ENCODE measurements at places on chromosomes 1 and 21.
A peak's percentile ranks its signal among the peaks of the same experiment; 100 is the strongest.

- no peak for DNase-seq
Observed at GRCh38 chr1:245465666-245466065, 310.9 kb downstream of the KIF26B start.

DNA sequence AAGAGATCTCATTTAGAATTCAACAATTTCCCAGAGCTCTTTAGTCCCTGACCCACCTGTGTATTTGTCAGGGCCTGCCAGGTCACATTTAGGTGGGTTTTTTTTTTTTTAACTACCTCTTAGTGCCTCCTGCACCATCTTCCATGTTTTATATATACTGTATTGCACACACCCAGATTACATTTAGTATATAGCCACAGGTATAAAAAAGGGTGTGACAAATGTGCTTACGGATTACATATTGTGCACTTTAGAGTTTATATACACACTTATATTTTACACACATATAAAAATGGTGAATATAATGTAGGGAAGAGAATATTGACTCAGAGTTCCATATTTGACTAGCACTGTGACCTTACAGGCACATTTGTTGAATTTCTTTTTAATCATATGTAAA is 17.4 kb upstream of the LRIG2 start:
- DNase-seq, result no peak

- no peak for DNase-seq
Observed at GRCh38 chr1:226946285-226946684, 6.2 kb downstream of the COQ8A start.

DNA sequence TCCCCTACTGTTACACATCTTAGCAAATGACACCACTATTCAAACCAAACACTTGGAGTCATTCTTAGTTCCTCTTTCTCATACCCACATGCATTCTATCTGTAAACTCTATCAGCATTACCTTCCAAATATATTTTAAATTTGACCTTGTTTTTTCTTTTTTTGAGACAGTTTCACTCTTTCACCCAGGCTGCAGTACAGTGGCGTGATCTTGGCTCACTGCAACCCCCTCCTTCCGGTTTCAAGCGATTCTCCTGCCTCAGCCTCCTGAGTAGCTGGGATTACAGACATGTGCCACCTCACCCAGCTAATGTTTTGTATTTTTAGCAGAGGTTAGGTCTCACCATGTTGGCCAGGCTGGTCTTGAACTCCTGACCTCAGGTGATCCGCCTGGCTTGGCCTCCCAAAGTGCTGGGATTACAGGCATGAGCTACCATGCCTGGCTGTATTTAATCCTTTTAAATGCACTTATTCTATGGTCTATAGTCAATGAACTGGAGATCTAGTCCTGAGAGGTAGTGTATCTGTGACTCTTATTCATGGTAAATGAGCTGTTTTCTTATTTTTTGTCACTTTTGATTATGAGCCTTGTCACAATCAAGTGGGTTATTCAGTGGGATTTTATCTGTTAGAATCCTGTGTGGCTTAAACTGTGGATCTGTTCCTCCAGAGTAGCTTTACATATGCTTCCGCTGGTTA is 73.1 kb downstream of the GATAD2B start:
- DNase-seq, result no peak

GRCh38 chr21:34807881-34808568 is 139.2 kb downstream of the CLIC6 start:
- peak; percentile 90 for DNase-seq
